Stimulated activated effector memory CD8-positive, alpha-beta T cell treated with anti-CD3 and anti-CD28 coated beads, Interleukin-12 subunit alpha, Interleukin-12 subunit beta, amount 100 ng/mL, for 72 hours (primary cell): ENCODE measurements at places on chromosomes 16 and 17.

DNA sequence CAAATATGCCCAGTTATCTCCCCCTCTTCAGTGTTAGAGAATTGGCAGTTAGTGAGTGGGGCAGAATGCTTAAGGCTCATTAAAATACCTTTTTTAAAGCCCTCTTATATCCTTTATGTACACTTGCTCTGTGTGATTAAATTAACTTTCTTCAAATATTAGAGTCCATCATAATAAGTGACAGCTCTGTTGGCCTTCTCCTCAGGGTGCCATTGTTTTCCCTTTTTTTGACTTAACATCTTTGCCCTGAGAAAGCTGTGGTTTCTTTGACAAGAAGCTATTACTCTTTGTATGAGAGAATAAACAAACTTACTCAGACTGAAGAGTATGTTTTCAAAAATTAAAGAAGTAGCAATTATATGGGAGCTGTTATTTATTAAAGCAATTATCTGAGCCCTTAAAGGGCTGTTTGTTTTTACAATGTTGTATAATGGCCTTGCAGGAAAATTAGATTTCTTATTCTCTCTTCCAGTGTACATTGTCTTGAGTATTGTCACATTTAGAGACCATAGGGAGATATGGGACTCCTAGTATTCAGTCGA is 13.4 kb downstream of the RBBP6 start:
- DNase-seq: no peak

DNA sequence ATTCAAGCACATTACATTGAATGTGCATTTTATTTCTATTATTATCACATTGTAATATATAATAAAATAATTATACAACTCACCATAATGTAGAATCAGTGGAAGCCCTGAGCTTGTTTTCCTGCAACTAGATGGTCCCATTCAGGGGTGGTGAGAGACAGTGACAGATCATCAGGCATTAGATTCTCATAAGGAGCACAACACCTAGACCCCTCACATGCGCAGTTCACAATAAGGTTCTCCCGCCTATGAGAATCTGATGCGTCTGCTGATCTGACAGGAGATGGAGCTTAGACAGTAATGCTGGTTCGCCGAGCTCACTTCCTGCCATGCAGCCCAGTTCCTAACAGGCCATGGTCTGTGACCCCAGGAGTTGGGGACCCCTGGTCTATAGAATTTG is 96.7 kb upstream of the RBBP6 start:
- no peak for DNase-seq

GRCh38 chr16:17836868-17837602 is 366.3 kb upstream of the XYLT1 start:
- no peak for DNase-seq

DNA sequence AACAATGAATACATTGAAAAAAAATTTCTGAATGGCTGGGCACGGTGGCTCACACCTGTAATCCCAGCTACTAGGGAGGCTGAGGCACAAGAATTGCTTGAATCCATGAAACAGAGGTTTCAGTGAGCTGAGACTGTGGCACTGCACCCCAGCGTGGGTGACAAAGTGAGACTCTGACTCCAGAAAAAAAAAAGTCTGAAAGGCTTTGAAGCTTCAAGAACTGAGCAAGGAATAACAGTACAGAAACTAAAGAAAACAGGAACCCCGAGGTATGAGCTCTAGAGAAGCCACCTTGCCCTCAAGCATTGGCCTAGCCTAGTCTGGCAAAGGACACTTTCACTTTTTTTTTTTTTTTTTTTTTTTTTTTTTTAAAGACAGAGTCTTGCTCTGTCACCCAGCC is 45.0 kb downstream of the TEX2 start:
- no peak for DNase-seq

DNA sequence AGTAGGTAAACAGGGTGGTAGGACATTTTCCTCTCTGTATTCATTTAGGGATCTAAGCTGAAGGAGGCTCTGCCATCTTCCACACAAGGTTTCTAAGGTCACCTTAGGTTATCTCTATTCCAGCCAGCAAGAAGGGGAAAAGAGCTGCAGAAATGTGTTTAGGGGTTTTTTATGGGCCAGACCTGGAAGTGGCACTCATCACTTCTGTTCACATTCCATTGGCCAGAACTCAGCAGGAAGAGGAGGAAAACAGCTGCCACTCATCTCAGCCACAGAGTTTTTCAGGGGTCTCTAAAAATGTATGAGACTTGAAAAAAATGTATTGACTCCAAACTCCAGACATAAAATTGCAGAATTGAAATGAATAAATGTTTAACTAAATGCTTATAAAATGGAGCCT is 65.8 kb downstream of the FTO start:
- no peak for DNase-seq

GRCh38 chr17:34207572-34207971 is 47.5 kb upstream of the CCL2 start:
- DNase-seq: no peak
